ENCODE measurements at places on chromosomes 13 and 19.

- no peak for DNase-seq
Observed at GRCh38 chr13:40220299-40220935, 446.0 kb downstream of the FOXO1 start.

- no peak for DNase-seq
Observed at GRCh38 chr19:17486545-17487240, 16.4 kb downstream of the SLC27A1 start.

GRCh38 chr19:38006361-38007045 lies 99.5 kb downstream of the SIPA1L3 start:
- no peak for DNase-seq

DNA sequence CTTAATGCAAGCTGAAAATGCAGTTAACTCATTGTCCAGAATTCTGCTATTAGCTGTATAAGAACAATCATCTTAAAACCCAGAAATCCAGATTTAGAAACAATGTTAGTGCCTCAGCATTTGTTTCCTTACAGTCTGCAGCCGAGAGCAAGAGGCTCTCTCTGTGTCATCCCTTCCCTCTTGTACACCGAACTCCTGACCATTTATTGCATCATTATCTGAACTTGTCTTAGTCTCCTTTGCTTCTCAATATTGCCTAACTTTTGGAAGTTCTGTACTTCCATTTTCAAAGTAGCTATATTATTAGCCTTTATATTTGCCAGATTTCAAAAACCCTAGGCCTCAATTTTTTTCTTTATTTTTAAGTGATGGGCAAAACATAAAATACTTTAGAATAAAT lies 27.1 kb downstream of the RNASEH2B start:
- DNase-seq: no peak

DNA sequence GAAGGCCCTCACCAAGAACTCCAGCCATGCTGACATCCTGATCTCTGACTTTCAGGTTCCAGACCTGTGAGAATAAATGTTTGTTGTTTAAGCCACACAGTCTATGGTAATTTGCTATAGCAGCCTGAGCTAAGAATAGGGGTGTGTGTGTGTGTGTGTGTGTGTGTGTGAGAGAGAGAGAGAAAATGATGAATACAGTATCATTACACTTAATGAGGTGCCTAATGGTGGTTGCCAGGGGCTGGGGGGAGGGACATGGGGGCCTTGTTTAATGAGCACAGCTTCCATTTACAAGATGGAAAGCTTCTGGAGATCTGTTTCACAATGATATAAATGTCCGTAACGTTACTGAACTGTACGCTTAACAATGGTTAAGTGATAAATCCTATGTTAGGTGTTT lies 53.8 kb upstream of the LATS2 start:
- DNase-seq: no peak

DNA sequence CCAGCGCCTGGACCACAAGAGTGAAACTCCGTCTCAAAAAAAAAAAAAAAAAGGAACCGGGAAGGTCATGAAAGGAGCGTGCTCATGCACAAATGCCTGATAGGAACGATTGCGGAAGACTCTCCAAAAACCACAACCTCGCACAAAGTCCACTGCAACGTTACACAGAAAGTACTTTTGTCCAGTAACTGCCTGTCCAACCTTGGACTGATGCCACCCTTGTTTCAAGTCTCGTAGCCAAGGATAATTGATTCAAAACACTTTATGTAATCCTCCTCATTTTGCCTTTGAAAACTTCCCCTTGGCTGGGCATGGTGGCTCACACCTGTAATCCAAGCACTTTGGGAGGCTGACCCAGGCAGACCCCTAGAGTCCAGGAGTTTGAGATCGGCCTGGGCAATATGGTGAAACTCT lies 13.7 kb downstream of the LGALS7 start:
- DNase-seq: no peak

- DNase-seq: no peak
Observed at GRCh38 chr13:98761126-98761985, 8.9 kb upstream of the SLC15A1 start.

DNA sequence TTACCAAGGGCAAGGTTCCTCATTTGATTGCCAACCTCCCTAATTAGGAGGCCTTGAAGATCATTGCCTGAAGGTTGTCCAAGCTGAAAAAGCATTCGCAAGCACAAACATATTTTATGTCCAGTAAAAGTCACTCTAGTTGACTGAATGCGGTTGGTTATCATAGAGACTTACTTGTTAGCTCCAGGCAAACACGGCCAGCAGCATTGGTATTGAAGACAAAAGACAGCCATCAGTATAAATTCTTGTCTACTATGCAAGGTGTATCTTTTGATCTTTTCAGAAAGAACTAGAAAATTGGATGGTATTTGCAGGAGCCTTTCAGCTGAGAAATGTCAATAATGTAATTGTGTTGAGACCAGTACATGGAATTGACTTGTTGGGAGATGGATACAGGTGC lies 129.9 kb downstream of the GPC6 start:
- DNase-seq: peak; percentile 77

DNA sequence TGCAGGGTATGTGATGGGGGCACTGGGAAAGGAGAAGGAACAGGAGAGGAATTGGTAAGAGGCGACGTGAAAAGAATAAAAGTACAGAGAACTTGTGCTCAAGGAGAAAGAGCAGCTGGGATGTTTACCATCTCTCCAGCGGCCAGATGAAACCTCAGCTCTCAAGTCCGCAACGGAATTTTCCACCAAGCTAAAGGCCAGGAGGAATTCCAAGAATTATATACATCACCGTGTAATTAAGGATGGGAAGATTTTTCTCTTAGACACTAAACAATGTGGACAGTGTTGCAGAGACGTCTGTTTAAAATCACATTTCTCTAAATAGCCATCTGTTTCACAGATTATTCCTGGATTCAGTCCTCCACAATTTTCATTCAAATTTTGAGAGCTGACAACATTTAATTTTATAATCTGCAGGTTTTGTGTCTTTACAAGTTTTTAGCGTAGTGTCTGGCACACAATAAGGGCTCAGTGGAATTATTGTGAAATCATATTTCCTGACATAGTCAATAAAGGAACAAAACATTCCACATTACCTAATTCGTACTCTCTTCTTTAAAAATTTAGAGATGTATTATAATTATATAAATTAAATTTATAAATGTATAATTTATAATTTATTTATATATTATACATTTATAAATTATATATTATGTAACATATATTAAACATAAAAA lies 23.0 kb upstream of the USP29 start:
- no peak for DNase-seq

DNA sequence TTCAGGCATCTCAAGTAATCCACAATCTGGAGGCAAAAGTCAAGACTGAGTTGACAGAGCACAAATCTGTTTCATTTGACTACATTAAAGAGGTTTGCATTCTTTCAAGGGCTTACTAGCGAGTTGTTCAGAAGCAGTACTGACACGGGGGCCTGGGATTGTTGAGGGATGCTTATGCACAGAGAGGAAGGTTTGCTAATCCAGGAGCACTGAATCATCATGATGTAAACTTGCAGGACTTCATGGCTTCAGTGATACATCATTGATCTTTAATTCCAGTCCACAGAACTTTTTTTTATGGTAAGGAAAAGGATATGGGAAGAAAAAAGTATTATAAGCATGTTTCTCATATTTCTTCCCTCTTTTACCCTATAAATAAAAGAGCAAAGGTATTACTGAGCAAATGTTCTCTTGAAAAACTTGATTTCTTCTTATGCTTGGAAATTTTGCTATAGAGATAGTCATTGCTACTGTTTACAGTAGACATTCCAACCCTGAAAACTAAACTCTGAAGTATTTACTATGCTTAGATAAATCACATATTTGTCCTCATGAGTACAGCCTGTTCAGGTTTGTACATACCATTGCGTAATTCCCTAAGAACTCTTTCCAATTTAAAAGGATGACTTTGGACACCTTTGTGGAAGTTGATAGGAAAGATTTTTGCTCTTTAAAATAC lies 65.8 kb upstream of the KPNA3 start:
- DNase-seq: no peak

DNA sequence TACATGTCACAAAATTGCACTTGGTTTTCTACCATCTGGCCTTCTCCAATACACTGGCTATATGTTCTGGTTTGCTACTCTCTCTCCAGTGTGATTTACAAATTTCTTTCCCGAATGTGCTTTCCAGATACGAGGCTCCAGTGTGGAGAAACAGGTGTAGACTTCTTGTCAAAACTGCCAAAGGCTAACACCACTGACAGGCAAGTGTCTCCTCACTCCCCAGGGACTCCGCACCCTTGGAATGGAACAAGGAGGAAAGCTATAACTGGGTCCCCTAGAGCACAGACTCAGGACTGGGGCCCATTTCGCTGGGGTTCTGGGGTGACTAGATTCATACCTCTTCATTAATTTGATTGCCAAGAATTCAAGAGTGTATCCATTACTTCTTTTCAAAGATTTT lies 161.8 kb downstream of the FOXO1 start:
- DNase-seq: no peak

DNA sequence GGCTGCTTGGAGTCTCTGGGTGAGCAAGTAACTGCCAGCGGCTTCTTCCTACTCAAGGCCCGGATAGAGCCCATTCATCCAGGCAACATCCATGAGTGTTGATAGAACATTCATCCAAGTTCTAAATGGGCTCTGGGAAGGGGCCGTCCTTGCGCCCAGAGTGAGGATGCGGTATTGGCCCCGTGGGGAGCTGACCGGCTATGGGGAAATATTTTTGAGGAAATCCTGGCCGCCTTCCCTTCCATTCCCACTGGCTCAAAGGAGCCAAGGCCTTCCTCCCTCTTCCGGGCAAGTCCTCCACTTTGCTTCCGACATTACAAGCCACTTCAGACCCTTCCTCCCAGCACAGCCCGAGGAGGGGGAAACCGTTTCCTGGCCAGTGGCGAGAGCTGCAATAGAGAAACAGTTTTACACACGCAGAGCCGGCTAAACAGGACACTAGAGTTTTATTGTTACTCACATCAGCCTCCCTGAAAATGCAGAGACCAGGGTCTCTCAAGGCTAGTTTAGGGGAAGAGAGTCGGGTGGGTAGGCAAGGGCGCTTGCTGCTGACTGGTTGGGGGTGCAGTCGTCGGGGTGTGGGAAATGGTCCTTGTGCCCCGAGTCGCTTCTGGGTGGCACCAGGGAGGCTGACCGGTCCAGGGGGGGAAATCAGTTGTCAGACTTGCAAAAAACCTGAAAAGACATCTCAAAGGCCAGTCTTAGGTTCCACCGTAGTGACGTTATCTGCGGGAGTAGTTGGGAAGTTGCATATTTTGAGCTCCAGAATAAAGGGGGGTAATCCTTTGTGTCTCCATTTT lies 37.5 kb downstream of the C13orf46 start:
- DNase-seq: no peak

DNA sequence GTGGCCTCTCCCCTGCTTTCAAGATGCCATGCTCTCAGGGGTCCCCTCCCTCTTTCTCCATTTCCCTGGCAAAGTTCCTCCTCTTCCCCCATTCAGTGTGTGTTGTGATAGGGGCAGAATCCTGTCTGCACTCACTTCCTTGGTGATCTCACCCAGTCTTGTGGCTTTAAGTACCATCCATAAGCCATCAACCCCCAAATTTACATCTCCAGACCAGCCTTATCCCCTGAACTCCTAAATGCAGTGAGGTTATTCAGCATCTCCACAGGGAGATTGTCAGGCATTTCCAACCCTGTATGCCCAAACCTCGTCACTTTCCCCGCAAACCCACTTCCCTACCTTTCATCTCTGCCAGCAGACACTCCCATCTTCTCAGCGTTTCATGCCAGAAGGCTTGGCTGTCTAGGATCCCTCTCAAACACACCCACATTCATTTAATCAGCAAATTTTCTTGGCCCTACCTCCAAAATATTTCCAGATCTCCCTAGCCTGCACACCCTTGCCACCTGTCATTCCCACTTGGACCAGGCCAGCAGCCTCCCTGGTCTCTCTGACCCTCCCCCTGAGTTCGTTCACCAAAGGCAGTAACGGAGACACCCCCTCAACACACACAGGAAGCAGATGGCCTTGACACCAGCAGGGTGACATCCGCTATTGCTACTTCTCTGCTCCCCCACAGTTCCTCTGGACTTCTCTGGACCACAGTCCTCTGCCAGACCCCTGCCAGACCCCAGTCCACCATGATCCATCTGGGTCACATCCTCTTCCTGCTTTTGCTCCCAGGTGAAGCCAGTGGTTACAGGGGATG lies at the start of gene HCST:
Gene HCST (plus strand): TSS at position 676 of the 808 bp plus-strand sequence. CDS start 65 bp downstream, at position 741.
- no peak for DNase-seq

DNA sequence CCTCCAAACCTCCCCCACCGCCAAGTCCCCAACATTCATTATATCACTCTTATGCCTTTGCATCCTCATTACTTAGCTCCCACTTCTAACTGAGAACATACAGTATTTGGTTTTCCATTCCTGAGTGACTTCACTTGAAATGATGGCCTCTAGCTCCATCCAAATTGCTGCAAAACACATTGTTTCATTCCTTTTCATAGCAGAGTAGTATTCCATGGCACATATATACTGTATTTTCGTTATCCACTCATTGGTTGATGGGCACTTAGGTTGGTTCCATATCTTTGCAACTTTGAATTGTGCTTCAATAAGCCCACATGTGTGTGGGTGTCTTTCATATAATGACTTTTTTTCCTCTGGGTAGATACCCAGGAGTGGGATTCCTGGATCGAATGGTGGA lies 233.1 kb downstream of the ZNF536 start:
- DNase-seq: no peak

GRCh38 chr19:46513461-46514236 lies 18.0 kb upstream of the PNMA8B start:
- DNase-seq: peak; percentile 46

GRCh38 chr13:99959540-99960230 lies 11.9 kb downstream of the ZIC5 start:
- no peak for DNase-seq

DNA sequence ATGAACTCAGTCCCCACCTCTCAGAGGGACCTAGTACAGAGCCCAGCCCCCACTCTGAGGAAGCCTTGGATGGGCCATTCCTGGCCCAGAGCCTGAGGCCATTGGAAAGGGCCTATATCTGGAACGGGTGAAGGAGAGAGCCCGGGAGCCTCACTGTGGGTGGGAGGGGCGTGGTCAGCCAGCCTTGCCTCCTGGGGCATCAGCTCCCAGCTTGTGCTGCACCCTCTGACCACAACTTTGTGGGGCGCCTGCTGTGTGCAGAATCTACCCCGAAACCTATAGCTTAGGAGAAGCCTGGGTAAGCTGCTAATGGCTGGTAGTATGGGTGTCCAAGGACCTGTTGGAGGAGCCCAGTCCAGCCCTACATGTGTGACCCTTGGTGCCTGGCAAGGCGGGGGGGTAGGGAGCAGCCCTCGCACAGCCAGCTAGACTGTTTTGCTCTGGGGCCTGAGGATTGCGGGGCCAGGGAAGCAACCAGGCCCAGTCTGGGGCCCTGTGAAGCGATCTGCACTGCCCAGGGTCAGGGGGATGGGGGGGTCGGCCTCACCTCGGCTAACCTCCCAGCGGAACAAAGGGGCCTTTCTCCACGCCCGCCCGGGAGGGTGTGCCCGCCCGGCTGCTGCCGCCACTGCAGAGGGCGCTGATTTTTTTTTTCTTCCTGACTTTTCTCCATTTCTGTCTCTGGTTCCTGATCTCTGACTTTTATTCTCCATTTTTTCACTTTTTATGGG lies 42.3 kb downstream of the LYL1 start:
- DNase-seq: no peak

DNA sequence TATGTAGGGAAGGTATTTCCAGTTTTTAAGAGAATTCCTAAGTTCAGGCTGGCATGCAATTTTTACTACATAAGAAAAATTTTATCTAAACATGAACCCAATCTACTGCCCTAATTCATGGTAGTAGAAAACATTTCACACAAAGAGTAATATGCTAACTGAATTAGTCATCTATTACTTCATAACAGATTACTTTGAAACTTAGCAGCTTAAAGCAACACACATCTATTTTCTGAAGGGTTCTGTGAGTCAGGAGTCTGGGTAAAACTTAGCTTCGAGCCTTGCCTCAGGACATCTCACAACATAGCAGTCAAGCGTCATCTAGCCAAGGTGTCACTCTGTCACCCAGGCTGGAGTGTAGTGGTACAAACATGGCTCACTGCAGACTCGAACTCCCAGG lies 537.5 kb downstream of the DCT start:
- no peak for DNase-seq
